Coronary artery (tissue), 2 donors: ENCODE measurements at places on chromosomes 11 and 22.

- no peak for DNase-seq
Measured at GRCh38 chr22:48258811-48259210, 1496.4 kb downstream of the TBC1D22A start.

- no peak for DNase-seq
Measured at GRCh38 chr11:20064961-20065405, 95.3 kb downstream of the DBX1 start.

DNA sequence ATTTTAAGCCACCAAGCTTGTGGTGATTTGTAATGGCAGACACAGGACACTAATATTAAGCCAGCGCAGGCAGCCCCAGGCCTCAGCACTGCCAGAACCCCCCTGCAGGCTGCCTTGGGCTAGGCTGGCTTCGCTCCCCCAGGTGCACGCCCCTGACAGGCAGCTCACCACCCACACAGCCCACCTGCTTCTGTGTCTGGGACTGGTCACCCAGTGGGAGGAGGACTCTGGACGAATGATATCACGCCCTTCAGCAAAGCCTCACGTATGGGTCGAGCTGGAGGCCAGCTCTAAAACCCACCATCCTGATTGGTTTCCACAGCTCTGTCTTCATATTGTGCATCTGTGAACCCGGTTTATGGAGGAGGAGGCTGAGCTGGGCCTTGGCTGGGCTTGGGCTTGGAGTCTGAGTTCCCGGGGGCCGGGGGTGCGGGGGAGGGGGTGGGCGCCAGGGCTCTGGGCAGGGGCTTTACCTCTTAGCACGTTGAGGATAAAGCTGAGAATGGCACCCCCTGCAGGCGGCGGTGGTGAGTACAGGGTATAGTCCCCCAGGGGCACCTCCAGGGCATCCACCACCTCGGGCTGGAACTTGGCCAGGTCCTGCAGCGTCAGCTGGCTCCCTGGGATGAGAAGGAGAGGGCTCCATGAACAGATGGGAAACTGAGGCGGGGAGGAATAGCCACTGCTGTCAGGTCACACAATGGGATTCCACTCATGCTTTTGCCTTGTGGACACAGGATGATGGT lies 13.8 kb downstream of the GGT5 start:
- no peak for DNase-seq

DNA sequence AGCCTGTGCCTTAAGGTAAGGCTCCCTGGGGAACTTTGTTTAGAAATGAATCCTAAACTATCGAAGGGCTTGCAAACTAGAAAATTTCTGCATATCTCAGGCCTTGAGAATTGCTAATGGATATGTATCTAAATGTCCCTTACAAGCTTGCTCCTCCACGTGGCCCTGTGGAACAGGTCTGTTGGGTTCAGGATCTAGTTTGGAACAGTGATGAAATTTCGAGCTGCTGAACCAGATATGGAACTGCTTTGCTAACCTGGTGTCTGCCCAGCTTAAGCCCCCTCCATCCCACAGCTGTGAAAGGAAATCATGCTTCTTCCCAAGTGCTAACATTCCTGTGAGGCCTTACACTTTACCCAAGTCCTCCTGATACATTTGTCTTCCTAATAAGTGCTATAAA lies 11.6 kb downstream of the SREBF2 start:
- DNase-seq = no peak

GRCh38 chr11:82494988-82495432 lies 238.7 kb downstream of the FAM181B start:
- no peak for DNase-seq

DNA sequence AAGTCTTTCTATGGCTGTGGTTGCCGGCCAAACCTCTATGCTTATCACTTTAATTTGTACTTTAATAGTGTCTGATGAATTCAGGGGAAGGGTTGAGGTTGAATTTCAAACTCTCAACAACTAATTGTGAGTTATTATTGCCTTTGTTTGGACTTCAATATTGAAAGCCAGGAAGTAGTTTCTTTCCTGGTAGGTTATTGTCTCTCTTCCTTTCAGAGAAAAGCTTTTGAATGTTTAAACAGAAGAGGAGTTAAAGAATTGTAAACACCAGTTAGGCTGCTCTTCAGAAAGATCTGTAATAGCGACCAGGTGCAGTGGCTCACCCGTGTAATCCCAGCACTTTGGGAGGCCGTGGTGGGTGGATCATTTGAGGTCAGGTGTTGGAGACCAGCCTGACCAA lies 22.2 kb downstream of the NNMT start:
- DNase-seq = no peak

- DNase-seq = no peak
Measured at GRCh38 chr22:28869736-28870135, 13.6 kb upstream of the ZNRF3 start.

GRCh38 chr11:128482512-128483191 lies 104.7 kb downstream of the ETS1 start:
- DNase-seq = no peak

DNA sequence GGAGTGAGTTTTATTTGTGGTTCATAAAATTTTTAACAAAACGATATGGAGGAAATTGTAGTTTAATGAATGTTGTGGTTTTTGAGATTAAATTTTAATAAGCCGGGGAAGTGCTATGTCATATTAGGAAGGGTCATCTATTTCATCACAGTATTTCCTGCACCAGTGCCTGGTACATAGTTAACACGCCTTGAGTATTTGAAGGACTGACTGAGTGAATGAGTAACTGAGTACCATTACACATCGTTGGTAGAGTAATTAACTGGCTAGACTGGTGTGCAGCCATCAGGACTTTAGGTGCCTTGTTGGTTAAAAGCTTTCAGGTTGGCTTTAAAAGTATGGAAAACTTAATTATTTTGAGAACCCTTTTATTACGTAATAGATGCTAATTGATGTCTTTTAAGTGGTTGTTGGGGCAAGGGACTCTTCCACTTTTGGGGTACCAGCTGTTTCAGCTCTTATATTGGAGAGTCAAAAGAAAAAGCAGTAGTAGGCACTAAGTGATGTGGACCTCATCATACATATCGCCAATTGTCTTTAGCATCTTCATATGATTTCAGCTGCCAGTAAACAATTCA lies 101.8 kb downstream of the DDX10 start:
- no peak for DNase-seq

- no peak for DNase-seq
Measured at GRCh38 chr11:79973721-79974617, 533.1 kb upstream of the TENM4 start.

DNA sequence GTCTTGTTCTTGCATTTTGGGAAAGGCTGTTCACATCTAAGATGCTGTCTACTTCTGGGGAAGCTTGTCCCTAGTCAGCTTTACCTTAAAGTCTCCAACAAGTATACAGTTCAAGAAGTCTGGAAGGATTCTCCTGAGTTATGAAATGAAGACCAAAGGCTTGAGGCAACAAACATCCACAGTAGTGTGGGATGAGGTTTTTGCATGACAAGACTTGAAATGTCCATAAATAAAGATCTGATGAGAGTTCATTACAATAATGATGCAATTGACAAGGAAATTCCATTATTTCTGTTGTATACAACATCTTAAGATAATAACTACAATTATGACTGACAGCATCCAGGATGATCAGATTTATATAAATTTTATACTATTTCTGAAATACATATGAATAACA lies 21.3 kb upstream of the KDM4E start:
- no peak for DNase-seq

DNA sequence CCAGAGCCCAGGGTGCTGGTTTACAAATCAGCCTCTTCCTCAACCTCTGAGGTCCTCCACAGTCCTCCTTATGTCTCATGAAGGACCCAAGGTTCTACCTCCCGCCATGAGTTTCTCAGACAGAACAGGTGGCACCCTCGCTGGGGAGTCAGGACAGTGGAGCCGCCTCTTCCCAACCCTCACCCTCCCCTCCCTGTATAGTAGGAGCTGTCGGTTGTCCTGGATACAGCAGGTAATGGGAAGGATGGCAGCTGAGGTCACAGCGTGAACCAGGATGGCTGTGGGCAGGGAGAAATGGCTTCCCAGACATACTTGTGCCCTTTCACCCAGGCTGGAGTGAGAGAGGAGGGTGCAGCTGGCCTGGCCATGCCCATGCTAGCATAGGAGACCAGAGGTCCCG lies 134.6 kb downstream of the CHST1 start:
- no peak for DNase-seq

GRCh38 chr11:63444160-63444559 lies 46.8 kb downstream of the PLAAT5 start:
- DNase-seq = no peak

- peak; percentile 55 for DNase-seq
Measured at GRCh38 chr22:47189056-47189916, 426.8 kb downstream of the TBC1D22A start.

- DNase-seq = no peak
Measured at GRCh38 chr11:19433791-19434190, 193.0 kb upstream of the E2F8 start.

GRCh38 chr11:125483592-125483991 lies 12.5 kb downstream of the FEZ1 start:
- no peak for DNase-seq

- no peak for DNase-seq
Measured at GRCh38 chr22:26443901-26444690, 15.0 kb downstream of the ASPHD2 start.

DNA sequence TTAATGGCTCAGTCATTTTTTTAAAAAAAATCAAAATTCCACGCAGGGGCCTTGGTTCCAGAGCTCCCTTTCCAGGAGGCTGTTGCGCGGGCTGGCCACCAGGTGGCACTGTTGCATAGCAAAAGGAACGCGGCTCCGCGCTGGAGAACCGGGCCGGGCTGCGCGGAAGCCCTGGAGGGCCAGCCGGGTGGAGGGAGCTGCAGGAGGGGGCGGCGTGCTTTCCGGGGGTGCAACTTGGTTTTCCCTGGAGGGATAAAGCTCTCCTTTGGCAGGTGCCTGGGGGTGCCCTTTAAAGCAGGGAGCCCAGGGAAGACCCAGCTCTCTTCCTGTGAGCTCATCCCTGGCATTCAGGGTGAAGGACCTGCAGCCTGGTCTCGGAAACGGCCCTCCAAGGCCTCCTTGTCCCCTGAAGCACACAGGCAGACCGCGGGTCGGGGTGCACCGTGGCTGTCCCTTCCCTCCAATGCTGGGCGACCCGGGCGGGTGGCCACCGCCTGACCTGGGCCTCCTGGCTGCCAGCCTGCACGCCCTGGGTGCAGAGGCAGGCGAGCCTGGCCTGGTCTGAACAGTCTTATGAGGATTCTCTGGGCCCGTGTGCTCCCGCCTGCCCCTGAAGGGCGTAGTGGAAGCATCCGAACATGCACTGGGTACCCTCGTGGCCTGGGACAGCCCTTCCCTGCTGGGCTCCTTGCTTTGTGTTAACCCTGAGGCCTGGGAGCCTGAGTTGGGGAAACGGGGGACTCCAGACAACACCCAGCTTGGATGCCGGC lies 23.4 kb downstream of the KRTAP5-5 start:
- DNase-seq = no peak

GRCh38 chr11:70845591-70846041 lies 406.8 kb downstream of the SHANK2 start:
- no peak for DNase-seq

DNA sequence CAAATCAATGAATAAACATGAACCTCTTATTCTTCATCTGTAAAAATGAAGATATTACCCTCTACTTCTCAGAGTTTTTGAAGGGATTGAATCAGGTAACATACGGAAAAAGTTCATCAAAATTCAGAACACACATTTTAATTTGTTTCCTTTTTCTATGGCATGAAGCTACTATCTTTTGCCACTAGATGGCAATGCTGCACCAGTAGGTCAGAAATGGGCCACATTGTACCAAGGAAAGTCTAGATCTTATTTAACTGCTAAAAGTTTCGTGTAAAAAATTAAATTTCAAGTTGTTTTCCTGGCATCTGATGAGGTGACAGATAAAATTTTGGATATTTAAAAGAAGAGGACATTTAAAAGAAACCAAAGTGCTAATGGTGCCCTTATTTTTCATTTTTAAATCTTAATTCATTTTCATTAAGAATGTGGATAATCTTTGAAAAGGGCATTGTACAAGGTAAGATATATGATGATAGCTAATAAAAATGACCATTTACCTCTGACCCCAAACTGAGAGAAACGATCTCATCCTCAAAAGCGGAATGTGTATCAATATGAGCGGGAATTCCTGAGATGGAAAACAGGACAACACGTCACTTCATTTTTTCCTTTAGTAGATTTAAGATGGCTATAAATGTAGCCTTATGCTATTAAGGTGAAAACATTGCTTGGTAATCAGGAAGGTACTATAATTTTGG lies 16.1 kb downstream of the ALKBH8 start:
- no peak for DNase-seq

GRCh38 chr11:30346068-30346688 lies 23.3 kb downstream of the ARL14EP start:
- DNase-seq = no peak

GRCh38 chr22:17982572-17983141 lies 41.7 kb downstream of the MICAL3 start:
- no peak for DNase-seq

DNA sequence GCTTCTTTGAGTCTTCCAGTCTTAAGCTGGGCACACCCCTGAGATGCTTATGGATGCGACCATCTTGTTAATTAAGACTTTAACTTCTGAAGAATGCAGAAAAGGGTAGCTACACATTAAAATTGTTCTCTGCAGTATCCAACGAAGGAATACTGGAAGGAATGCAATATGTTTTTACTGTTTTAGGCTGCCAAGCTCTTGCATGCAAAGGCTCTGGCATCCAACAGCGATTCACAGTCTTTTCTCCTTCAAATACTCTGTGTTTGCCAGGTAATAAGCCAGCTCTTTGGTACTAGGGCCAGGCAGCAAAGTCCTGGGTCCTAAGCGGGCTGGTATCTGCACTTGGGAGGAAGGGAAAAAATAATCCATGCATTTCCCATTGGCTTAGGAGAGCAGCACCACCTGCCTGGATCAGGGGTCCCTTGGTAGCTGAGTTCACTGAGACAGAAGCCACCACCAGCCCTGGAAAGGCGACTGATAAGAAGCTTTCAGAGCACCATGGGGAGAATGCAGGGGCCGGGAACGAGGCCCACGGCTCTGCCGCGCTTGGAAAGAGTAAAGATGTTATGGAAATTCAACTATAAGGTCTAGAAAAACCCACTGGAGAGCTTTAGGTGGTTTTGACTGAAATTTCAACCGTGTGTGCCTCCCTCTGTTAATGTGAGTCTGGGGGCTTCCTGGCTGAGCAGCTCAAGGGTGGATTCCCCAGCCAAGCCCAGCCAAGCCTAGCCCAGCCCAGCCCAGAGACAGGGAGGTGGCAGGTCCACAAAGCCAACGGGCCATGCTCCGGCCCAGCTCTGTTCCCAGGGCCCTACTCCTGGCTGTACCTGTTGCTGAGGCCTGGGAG lies 67.0 kb upstream of the CCND1 start:
- DNase-seq = peak; percentile 33
